Uterus (tissue), 4 donors: ENCODE measurements at places on chromosomes 12 and 14. TPM values are rescaled to one million over a fixed set of nuclear protein-coding genes. Genes with fewer than 3 reads are reported as not detected.

Gene GLIPR1L1
- total RNA-seq = not detected

GRCh38 chr12:4939418-4940023, 29.8 kb downstream of the KCNA1 start:
- H3K4me1 ChIP-seq = no peaks in the 10 kb centered on the region
- no peak overlapping the region for H3K27ac ChIP-seq
- H3K27me3 ChIP-seq = no peaks in the 10 kb centered on the region
- no peaks in the 10 kb centered on the region for H3K36me3 ChIP-seq
- DNase-seq = no peak

DNA sequence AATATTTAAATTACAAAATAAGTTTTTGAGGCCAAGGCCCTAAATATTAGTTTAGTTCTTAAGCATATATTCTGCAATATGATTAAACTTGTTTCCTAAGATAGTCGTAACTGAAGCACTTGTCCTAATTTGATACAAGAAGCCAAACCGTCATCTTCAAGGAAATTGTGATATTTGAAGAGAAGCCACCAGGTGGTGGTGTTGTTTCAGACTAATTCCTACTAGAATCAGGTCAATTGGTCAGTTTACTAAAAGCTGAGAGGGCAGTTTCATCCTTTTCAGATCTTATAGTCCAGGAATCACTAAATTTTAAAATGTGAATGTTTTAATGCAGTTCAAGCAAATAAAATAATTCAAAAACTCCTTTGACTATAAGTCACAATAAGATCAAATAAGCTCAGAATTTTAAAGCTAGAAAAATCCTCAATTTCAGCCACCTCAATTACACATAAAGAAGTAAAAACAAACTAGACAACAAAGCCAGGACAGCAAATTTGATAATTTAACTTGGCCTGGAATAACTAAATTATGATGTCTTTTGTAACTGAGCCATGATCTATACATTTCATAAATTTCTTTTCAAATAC, 7.1 kb upstream of the ARL1 start:
- no peaks in the 10 kb centered on the region for H3K4me1 ChIP-seq
- no peaks in the 10 kb centered on the region for H3K36me3 ChIP-seq

DNA sequence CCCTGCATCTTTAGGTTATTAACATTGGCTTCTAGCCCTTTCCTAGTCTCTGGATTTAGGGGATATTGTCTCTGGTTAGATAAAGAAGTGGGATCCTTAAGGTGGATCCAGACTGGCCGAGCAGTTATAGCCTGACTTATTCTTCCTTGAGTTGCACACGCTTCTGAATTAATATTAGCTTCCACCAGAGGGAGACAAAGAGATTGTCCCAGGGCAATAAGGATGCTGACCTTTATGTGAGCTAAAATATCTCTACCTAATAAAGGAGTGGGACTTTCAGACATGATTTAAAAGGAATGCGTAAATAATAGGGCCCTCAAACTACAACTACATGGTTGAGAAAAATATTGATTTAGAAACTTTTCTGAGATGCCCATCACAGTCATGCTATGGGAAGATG, 139.7 kb downstream of the SLCO1B3 start:
- H3K27ac ChIP-seq = no peak overlapping the region
- no peak overlapping the region for H3K4me3 ChIP-seq
- no peaks in the 10 kb centered on the region for H3K36me3 ChIP-seq
- no peak for DNase-seq
